Fibroblast of skin of back (primary cell): ENCODE measurements at places on chromosomes 7 and 10.

DNA sequence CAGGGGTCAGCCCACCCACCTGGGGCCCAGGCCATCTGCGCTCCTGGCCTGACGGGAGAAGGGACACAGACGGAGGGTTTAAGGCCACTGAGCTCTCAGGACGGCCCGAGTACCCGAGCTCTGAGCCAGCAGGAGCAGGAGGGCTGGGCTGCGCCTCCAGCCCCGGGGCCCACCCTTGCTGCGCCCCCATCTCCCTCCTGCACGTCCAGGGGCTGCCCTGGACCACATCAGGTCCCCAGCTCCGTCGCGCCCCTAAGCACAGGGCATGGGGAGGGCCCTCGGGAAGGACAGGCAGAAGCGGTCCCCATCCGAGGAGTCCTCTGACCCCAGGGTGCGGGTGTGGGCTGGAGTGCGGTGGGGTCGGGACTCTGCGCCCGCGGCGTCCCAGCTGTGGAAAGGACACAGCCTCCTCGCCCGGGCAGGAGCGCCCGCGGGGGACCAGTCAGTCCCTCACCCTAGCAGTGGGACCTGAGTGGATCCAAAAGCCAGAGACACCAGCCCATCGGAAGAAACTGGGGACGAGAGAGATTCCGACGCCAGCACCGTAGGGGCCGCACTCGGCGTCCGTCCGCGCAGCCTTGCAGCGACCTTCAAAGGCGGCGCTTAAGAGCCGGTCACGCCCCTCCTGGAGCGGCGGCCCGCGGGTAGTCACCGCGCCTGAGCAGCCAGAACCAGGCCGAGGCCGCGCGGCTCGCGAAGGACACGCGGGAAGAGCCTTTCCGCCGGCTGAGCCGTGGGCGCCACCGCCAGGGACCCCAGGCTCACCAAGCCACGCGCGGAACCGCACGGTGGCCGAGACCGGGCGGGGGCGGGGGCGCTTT lies 15.9 kb downstream of the CAMK2B start:
- peak; percentile 51 for DNase-seq

- peak; percentile 40 for DNase-seq
Observed at GRCh38 chr10:77716458-77717317, 79.1 kb upstream of the KCNMA1 start.

DNA sequence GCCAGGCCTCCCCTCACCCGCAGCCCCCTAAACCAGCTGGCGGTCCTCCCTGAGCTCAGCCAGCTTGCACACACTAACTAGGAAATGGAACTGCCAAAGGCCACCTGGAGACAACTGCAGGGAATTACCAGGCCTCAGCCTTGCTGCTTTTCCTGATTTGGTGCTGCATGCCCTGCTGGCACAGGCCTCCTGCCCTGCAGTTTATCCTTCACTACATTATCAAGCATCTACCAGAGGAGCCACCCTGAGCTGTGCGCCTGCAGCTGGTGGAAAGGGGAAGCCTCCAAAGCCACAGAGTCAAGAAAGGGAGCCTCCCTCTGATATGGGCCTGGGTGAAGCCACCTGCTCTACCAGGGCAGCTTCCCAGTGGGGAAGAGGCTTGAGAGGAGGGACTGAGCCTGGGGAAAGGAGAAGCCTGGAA lies 139.8 kb downstream of the GRID1 start:
- no peak for DNase-seq

DNA sequence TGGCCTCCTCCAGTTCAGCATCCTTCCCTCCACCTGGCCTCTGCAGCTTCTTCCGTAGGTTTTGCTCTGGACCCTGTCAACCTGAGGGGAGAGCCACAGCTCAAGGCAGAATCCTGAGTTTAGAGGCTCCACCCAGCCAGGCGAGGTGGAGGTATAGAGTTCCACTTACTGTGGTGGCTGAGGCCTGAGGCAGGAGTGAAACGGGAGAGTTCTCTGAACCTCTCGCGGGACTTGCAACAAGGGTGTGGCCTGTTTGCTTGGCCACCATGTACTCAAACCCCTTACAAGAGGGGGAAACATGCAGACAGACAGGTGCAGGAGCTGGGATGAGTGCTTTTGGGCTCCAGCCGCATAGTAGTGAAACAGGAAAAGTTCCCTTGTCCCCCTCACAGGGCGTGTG lies 154.0 kb upstream of the C7orf33 start:
- no peak for DNase-seq

DNA sequence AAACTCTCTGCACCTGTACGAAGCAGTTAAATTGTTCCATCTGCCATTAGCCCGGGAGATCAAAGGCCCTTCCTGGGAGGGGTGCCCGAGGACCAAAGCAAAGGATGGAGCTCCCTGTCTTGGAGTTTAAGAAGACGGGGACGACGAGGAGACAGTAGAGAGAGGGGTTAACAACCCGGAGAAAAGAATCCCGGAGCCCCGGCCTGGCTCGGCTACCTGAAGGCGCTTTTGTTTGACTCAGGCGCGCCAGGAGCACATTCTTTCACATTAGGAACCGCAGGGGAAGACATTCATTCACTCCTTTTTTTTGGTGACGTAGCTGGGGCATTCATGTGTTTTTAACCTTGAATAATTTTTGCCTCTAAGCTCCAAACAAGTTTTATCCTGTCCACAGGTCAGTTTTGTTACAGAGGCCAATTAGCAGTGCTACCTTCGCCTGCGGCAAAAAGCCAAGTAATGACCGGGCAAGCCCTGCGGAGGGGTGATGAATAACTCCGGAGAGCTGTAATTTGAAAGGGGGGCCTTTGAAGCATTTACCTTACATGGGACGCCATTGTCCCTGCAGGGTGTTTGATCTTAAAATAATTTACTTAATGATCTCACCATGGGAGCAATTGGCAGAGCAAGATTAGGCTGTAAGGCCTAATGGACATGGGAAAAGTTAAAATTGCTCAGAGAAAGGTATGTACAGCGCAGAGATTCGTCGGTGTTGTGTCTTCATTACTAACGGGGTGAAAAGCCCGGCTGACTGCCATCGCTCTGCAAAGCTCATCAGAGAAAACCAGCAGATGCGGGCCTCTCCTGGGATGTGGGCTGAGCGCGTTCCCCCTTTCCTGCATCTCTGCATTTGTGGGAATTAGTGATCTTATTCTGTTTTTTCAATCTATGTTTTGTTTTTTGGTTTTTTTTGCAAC lies 258.0 kb upstream of the SP4 start:
- DNase-seq, result no peak
